Amygdala (tissue), 56 donors: ENCODE measurements at places on chromosomes 3 and 15.

DNA sequence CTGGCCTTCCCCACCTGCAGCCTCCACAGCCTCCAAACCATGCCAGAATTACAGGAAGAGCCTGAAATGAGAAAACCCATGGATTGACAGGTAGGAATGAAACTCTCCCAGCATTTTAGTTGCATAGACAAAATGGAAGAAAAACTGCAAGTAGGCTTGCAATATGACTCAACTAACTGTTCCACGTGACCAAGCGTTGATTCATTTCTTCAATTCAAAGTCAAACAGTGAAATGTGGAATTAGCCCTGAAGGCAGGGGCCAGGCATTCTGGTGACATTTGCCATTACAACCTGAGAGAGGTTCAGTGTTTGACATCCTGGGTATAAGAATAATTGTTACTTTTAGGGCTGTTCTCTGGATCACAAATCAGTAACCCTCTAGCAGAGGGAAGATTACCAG lies 676.5 kb upstream of the CFAP20DC start:
- DNase-seq = no peak

- DNase-seq = peak; percentile 1
Observed at GRCh38 chr3:25856902-25857518, 67.1 kb downstream of the OXSM start.

DNA sequence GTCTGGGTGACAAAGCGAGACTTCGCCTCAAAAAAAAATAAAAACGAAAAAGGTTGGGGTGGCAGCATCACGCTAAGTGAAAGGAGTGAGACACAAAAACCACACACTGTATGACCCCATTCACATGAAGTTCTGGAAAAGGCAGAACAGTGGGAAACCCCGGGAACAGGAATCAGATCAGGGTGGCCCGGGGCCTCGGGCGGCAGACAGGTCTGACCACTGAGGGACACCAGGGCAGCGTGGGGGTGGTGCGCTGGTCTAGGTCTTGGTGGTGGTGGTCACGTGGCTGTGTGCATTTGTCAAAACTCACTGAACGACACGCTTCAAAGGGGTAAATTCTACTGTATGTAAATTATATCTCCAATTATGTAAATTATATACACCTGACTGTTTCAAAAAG lies 79.7 kb upstream of the PRR20G start:
- DNase-seq = no peak

- no peak for DNase-seq
Observed at GRCh38 chr15:64636556-64636955, 138.8 kb downstream of the RBPMS2 start.

DNA sequence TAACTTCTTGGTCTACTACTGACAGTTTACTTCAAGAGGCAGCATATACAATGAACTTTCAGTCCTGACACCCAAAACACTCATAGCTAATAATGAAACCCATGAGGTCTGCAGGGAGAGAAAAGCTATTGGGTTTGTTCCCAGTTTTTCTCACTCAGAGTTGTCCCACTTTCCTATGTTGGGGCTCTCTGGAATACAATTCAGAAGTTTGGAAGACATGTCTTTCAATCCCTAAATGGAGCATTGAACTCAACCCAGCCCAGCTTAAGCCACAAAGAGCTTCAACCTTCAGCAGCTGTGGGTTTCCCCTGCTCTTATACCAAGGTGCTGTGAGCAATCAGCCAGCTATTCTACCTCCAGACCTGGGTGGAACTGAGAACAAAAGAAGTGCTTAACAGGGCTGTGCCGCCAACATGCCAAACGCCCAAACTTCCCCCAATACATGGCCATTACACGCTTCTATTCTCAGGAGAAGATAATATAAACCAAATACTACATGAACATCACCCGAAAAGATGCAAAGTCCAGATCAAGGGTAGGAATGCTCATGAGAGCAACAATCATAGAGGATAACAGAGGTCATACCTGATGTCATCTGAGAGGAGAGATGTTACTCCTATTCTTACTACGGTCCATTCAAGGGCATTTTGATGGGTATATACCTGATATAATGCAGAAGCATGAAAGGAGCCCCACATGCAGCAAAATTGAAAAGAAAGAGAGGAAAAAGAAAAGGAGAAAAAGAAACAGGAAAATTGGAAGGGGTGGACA lies 131.2 kb upstream of the TGFBR2 start:
- DNase-seq = no peak

- no peak for DNase-seq
Observed at GRCh38 chr15:87227846-87228245, 1028.7 kb downstream of the NTRK3 start.

DNA sequence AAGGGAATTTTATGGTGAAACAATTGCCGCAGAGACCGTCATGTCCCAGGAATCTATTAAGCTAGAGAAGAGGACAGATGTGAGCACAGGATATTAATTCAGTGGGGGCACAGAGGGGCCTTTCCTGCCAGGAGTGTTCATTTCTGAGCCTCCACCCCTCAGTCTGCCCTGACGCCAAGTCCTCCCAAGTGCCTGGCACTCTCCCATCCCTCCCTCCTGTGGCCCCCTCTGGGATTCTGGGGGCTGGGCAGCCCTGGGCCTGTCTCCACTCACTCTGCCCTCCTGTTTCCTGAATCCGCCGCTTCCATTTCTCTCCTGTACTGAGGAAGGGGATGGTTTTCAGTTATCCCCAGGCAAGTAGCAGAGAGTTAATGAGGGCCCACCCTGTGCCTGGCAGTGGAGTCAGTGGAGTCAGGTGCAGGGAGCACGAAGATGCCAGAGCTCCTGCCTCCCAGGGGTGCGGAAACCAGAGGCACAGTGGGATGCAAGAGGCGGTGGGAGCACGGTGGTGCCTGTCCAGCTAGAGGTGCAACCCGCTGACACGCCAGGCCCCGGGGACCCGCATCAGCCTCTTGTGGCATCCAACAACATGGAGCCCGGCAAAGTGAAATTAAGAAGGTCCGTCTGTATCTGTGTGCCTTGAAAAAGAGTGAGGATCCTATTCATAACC lies 212.5 kb downstream of the XXYLT1 start:
- DNase-seq = no peak

DNA sequence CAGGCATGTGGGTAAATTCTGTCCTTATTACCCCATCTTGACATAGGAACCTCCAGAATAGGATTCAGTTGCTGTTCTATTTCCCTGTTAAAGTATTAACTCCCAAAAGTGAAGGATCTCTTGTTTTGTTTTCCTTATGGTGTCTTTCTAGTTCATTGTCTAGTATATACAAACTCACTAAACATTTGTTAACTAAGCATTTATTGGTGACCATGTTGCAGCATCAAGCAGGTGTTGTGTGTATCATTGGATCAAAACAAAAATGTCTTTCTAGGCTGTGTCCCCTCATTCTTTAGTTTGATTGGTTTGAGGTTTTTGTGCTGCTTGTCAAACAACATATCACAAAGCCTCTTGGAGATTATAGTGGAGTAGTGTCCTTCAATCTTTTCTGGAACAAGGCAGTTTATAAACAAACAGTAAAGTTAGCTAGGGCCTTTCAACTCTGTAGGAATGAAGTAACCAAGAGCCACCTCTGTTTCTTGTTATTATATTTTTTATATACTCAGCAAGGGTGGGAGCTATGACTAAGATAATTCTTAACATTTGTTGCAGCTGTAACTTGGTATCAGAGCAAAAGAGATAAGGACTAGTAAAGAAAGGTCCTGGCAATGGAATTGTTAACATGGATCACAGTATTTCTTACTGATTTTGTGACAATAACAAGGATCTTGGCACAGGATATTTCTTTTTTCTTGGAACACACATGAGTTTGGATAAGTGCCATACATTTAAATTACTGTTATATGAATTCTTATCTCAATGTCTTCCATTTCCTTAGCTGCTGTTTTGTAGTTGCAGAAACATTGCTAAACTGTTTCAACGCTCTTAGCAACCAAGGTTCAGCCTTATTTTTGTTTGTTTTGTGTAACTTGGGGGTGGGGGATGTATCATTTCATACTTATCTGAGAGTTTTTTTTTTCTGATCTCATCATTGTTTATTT lies 49.3 kb downstream of the TMOD3 start:
- DNase-seq = no peak

DNA sequence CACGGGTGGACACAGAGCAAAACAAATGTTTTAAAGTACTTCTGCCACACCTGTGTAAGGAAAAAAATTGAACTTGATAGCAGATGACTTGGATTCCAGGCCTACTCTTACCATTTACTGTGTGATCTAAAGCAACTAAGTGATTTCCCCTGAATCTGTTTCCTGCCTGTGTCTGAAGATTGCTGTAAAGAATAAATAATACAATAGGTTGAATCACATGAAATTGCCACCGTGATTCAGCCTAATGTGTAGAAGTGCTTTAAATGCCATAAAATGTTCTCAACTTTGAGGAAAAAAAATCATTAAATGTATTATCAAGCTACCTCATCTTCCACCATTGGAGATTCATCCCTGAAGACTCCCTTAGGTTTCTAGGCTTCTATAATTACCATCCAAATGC lies 27.6 kb upstream of the NUDT16 start:
- no peak for DNase-seq

GRCh38 chr3:150410311-150411105 lies 2.4 kb downstream of the TSC22D2 start:
- DNase-seq = no peak

DNA sequence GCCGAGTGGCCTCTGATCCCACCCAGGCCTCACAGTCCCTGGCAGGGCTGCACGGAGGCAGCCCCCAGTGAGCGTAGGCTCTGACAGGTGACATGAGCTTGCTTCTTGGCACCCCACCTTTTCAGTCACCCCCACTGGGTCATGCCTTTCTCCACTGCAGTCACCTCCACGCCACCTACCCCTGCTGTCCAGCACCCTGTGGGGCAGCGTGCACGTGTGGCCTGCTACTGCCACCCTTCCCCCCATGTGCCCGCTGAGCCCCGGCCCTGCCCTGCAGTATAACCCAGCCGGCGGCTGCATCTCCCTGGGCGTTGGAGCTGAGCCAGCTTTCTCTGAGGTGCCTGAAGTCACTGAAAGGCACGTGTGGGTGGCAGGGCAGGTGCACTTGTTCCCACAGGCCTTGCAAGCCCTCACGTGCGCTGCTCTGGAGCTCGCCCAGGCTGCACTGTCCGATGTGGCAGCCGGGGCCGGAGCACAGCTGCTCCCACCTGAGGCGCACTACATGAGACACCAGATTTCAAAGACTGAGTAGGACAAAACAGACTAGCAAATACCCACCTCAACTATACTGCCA lies 65.6 kb downstream of the NIPA2 start:
- DNase-seq = no peak

GRCh38 chr3:136250903-136251460 lies 842 bp downstream of the PCCB start:
- DNase-seq = peak; percentile 71

GRCh38 chr15:51708013-51708412 lies 26.7 kb downstream of the SCG3 start:
- no peak for DNase-seq

DNA sequence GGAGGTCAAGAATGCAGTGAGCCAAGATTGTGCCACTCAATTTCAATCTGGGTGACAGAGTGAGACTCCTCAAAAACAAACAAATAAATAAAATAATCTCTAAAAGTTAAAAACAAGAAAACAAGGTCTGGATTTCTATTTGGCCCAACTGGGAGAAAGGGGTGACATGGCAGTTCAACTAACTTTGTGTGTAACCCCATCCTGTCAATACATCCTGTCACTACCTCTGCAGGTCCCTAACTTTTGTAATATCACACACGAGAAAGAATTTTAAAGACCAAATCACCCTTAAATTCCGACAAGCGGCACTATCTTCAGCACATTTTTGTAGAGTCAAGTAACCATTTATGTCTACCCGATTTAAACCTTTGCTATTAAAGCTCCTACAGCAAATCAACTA lies 10.2 kb downstream of the SLTM start:
- no peak for DNase-seq

DNA sequence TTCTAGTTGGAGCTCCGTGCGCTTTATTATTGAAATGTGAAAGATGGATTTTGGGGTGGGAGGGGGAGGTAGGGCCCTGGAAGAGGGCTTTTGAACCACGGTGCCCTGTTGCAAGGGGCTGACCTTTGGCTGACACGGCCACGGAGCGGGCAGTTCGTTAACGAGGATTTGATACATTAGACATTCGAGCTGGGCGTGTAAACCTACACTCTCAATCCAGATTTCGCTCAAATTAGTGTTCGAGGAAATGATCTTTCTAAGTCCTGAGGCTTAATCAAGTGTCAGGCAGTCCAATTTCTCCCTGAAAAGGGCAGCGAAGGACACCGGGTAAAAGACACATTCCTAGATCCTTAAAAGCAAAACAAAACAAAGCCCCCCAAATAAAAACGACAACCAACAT lies 13.0 kb downstream of the ZIC1 start:
- no peak for DNase-seq

DNA sequence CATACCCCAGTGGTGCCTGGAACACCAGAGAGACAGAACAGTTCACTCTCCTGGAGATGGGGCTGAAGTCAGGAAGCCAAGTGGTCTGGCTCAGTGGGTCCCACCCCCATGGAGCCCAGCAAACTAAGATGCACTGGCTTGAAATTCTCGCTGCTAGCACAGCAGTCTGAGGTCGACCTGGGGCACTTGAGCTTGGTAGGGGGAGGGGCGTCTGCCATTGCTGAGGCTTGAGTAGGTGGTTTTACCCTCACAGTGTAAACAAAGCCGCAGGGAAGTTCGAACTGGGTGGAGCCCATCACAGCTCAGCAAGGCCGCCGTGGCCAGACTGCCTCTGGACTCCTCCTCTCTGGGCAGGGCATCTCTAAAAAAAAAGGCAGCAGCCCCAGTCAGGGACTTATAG lies 272.0 kb downstream of the KLF13 start:
- DNase-seq = no peak

DNA sequence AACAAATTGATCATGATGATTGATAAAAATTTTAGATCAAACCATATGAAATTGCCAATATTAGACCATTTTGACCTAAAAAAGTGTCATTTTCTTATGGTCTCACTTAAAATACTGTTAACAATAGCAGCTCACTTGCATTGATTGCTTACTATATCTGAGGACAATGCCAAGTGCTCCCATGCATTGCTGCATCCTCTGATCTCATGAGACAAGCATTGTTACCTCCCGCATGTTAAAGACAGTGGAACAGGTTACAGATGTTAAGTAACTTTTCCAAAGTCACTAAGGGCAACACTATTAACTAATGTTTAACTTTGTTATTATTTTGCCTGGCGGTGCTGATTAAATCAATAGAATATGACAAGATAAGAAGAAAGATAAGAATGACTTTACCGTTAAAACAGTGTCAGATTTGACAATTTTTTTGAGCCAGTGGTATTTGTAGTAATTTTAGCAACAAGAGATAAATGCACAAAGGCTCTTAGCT lies 69.3 kb downstream of the PPM1L start:
- no peak for DNase-seq

DNA sequence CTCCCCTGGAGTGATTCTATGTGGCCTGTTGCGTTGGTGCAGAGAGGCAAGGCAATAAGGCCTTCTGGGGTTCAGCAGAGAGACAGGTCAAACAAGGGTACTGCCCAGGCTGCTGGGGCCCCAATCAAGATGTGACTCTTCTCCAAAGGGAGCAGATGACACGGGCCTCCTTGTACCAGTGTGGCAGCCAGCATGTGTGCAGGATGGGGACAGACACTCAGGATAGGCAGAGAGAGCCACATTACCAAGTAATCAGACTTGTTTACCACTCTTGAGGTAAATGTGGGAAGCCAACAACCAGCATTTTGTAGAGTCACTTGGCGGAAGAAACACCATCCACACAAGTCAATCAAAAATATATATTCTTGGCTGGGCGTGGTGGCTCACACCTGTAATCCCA lies 95.3 kb upstream of the DLG1 start:
- DNase-seq = no peak
